Stimulated activated effector memory CD8-positive, alpha-beta T cell treated with anti-CD3 and anti-CD28 coated beads, Interleukin-12 subunit alpha, Interleukin-12 subunit beta, amount 100 ng/mL, for 72 hours (primary cell): ENCODE measurements at places on chromosomes 5 and 9.

- DNase-seq = no peak
Measured at GRCh38 chr9:118473521-118473920, 769.3 kb downstream of the TLR4 start.

DNA sequence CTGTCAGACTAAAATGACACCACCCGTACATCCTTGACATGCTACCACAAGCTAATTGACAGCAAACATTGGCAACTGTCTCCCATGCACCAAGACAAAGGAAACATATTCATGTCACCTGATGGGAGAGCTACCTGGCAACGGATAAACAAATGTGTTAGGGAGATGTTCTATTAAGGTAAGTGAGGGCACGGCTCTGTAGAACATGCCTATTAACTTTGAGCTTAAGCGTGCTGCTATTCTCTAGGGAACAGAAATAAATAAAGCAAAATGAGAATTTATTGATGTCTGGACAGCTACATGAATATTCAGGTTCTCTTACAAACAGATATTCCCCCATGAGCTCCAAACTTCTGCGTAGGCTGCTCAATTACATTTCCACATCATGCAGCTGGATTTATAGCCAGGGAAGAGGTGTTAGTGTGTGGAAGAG is 361.4 kb upstream of the RFX3 start:
- no peak for DNase-seq

DNA sequence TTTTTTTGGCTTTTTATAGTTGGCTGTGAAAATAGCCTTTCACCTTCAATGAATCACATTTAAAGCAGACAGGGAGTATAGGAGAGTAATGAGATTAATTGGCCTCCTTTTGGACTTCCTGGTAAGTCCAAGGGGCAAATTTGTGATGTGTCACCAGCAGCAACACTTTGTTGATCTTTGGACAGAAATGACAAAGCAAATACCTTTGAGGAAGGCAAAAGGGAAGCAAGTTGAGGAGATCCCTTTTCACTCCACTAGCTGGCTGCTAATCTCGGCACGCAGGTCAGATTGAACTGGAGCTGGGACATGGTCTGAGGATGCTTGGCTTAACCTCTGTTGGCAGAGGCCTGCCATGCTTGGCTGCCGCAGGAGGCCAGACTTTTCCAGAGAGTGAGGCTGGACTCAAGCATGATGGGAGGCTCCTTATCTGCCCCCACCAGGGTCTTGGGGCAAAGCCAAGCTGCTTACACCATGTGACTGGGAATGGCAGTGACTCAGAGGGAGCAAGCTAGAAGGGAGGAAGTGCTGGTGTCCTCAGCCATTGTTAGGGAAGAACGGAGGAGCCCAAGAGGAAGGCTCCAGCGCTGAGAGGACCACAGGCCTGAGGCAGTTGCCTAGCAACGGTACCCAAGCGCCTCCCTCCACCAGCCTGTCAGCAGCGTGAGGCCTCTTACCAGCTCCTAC is 174.5 kb upstream of the MAP1B start:
- no peak for DNase-seq

- DNase-seq = no peak
Measured at GRCh38 chr5:89320421-89321277, 437.7 kb upstream of the MEF2C start.

DNA sequence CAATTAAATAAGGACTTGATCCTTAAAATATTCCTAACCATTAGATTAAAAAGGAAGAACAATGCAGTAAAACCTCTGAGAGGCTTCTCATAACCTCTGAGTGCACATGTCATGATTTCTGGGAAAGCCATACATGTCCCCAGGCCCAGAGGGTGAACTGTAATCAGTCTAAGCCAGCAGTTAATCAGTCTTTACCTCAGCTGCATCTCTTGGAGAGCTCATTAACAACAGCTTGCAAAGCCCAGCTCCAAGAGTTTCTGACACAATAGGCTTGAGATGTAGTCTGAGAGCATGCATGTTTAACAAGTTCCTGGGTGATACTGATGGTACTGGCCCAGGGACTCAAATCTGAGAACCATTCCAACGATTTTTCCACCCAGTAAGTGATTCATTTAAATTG is 392.1 kb downstream of the DNAH5 start:
- no peak for DNase-seq

DNA sequence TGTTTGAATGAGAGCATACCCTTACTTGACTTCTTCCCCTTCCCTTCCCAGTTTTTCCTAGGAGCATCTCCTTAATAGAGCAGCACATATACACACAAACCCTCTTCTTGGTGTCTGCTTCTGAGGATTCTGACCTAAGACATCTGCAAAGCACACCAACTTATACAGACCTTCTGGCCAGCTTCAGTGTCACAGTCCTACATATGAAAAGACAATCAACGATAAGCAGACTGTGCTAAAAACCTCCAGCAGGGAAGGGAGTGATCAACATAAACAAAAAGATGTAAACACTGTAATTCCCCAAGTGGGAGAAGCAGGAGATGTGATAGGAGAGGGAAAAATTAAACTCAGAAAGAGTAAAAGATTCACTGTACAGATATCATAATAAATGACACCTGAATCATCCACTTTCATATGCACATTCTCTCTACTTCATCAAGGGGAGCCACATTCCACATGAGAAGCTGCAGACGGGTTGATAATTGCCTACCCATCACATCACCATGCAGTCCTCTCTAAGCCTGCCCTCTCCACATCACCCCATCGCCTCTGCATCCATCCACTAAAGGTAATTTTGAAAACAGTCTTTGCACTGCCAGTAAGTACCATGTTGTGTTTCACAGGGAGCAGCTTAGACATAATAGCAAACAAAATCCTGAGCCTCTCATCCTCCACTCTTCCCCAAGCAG is 13.0 kb downstream of the APBA1 start:
- no peak for DNase-seq

GRCh38 chr5:38099205-38100168 is 158.9 kb upstream of the EGFLAM start:
- DNase-seq = no peak

GRCh38 chr5:26805076-26805475 is 233.3 kb downstream of the CDH9 start:
- no peak for DNase-seq

DNA sequence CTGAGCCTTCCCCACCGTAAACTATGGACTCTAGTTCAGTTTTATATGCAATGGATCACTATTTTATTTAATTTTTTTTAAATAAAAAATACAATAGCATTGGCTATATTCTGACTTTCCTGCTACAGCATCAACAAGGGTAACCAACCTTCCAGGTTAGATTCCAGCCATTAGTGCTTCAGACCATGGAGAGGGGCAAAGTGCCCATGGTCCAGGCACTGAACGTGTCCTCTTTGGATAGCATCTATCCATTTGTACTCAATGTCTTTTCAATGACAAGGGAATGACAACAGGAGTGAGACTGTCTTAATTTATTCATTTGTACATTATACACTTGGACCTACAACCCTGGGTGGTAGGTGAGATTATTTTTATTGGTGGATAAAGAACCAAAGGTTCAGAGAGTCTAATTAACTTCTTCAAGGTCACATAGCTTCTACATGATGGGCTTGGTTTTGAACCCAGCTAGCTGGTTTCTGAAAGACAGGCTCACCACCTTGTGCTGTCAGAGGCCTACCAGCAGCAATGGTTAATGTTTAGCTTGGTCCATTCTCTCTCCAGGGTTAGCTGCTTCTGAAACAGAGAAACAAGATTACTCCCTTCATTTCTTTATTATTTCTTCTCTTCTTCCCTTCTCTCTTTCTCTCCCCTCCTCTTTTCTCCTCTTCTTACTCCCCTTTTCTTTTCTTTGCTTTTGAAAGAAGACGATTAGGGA is 11.5 kb downstream of the TMEM171 start:
- DNase-seq = no peak

- DNase-seq = no peak
Measured at GRCh38 chr9:88816141-88816540, 175.1 kb upstream of the S1PR3 start.

- no peak for DNase-seq
Measured at GRCh38 chr5:175394601-175395000, 49.4 kb downstream of the DRD1 start.

GRCh38 chr5:154850255-154851062 is at the start of gene FAXDC2:
FAXDC2 (minus strand) TSS chr5:154850603; CDS start chr5:154838178, 12,425 bp downstream.
- DNase-seq = no peak

DNA sequence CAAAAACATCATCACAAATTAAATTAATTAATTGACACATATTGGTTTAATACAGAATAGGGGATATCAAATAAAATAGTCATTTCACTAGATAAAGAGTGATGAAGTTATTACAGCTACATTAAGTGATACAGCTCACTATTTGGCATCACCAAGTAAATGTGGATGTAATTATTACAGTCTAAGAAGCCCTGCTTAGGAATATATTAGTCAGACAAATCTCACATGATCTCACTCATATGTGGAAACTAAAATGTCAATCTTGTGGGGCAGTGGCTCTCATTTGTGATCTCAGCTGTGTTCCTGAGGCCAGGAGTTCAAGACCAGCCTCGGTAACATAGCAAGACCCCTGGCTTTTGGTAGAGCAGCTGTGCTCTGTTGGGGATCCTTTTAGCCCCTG is 233.4 kb upstream of the RGMB start:
- no peak for DNase-seq
